ENCODE measurements at places on chromosomes 3 and 15.

DNA sequence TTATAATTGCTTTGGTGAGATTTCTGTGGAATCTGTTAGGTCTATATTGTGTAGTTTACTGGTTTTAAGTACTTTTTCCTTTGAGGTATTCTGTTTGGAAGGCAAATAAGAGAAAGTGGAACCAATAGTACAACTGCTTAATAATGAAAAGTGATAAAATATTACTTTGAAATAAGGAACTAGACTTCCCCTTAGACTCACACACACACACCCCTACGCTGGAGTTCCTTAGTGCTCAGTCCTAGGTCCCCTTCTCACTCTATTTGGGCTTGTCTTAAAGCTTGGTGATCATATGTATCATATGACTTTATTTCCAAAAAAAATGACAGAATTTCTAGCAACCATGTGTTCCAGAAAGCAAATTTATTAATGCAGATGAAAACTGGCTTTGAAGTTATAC lies 494.0 kb upstream of the TGFBR2 start:
- no peak for DNase-seq

GRCh38 chr3:177470197-177470941 lies 273.1 kb upstream of the TBL1XR1 start:
- DNase-seq = no peak

- DNase-seq = no peak
These were observed 53.0 kb upstream of the DAZL start for GRCh38 chr3:16658004-16658924.

DNA sequence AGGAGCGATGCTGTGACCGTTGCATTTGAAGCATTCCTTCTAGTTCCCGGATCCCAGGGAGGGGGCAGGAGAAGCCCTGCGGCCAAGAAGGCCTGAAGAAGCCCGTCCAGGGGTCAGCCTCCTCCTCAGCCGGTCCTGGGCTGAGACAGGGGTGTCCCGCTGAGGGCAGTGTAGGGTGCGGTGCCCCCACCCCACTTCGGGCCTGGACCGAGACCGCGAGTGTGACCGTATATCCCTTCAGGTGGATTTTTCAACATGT lies 2.8 kb downstream of the OCA2 start:
- no peak for DNase-seq

DNA sequence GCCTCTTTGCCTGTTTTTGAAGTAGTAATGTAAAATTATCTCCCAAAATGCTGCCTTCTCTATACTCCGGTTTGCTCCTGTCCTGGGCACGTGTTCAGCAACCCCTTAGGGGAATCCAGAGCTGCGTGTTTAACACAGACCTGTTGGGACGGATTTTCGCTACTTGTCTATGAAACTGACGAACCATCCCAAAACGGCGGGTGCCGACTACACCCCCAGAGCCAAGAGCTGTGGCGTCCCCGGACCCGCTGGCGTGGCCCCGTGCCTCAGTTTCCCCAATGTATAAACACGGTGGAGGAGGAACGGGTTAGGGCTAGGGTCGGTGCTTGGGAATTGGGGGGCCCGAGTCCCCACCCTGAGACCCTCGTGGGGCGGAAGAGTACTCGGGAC lies 473 bp downstream of the FHIT start:
- no peak for DNase-seq

DNA sequence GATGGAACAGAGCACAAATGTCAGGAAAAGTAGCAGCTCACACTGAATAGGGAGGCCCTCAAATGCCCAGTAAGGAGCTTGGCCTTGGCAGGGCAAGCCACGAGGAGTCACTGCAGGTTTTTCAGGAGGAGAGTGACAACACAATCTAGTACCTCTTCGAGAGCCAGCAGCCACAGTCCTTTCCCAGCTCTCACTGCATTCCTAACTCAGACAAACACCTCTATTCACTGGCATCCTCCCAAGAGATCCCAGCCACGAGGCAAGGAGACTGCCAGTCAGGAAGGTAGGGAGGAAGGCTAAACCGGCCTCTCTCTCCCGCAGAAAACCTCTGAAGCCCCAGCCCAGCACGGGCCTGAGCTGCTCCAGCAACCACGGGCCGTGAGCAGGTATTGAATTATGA lies 146.0 kb upstream of the SMAD3 start:
- no peak for DNase-seq
